Frontal cortex (tissue), 4 donors: ENCODE measurements at places on chromosomes 16 and 17. TPM values are rescaled to one million over a fixed set of nuclear protein-coding genes. Genes with fewer than 3 reads are reported as not detected.

- no peak for DNase-seq
Measured at GRCh38 chr17:77830816-77831473, 127.6 kb upstream of the TNRC6C start.

DNA sequence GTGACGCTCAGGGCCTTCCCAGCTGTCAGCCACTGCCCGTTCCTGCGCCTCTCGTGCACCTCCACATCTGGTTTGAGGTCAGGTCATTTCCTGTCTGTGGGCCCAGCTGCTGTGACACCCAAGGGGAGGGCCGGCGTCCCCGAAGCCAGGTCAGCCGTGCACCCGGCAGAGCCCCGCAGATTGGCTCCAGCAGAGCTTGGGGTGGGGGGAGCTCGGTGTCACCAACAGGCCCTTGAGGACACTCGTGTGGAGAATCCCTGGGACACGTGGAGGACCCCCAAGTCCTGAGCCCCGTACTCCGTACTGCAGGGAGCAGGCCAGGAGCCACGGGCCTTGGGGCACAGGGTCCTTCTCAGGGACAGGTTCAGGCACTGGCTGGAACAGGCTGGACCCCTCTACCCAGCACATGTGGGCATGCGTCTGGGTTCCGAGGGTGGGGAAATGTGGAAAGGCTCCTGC is 4.8 kb downstream of the SPATA2L start:
- no peak for DNase-seq

DNA sequence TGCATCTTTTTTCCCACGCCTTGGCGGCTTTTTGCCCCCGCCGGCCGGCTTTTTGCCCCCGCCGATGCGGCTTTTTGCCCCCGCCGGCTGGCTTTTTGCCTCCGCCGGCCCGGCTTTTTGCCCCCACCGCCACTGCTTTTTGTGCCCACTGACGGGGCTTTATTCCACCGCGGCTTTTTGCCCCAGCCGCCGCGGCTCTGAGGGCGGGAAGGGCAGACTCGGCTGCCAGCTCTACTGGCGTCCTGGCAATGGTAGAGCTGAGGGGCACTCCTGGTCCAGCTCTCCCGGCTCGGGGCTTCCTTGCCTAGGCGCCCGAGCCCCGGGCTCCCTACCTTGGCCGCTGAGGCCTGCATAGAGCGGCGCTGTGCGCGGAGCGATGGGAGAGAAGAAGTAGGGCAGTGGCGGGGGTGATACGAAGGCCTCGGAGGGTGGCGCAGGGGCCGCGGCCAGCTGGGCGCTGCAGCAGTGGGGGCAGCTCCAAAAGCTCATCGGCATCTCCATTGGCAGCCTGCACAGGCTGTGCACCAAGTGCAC is 591.4 kb downstream of the TP53TG3F start:
- DNase-seq: no peak

- no peak for DNase-seq
Measured at GRCh38 chr17:58993311-58993710, 113.4 kb downstream of the TRIM37 start.

The IGFALS gene
- total RNA-seq: under 0.01 TPM

DNA sequence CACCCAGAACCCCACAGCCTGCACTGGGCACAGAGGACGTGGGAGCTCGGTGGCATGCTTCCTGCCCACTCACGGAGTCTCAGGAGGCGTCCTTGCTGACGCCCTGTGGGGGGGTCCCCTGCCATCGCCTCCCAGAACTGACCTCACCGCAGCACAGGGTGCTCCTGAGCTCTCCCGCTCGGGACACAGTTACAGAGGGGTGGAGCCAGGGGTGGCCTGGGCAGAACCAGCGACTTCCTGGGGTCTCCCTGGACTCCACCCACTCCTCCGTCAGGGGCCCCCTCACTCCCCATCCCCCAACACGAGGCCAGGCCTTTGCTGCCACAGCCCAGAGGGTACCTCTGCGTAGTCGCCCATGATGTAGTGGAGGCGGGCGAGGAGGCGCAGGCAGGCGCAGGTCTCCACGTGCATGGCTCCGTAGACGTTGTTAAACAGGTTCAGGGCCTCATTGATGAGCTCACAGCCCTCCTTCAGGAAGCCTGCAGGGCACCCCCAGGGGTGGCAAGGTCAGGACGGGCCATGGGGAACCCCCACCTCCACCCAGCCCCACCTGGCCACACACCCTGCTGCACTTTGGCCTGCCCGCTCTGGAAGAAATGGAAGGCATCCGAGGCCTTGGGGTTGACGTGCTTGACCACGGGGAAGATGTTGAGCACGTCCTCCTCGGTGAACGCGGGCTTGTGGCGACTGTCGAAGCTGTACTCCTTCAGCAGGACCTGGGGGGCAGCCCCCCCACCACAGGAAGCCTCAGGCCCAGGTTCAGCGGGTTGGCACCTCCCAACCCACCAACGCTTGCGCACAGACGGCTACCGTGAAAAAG is 17.8 kb downstream of the CLUH start:
- DNase-seq: peak; percentile 24

DNA sequence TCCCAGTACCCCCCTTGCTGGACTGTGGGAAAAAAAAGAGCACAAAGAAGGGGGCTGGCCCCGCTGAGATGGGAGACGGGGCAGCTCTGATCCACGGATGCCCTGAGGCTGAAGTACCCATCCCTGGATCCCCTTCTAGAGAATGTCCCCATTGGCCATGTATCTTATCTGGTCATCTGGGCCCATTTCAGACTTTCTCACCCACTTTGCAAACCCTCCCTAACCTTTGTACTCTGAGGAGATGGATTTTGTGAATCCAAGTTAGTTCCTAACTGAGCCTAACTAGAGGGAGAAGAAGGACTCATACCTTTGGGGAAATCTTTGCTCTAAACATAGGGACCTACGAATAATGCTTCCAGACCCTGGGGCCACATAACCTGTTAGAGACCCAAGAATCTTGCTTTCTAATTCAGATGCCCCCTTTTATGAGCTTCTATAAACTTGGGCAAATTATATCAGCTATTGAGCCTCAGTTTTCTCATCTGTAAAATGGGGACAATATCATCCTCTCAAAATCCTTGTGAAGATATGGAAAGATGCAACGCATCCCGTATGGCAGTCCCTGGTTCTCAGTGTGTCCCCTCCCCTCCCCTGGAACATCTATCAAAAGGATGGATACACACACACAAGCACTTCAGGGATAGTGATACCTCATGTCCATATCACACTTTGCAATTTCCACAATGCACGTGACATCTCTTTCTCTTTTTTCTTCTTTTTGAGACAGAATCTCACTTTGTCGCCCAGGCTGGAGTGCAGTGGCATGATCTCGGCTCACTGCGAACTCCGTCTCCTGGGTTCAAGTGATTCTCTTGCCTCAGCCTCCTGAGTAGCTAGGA is 16.8 kb upstream of the FZD2 start:
- DNase-seq: no peak

The PRSS8 gene
- total RNA-seq: not detected

GRCh38 chr17:28655160-28655559 is 6.5 kb downstream of the SDF2 start:
- no peak for DNase-seq

DNA sequence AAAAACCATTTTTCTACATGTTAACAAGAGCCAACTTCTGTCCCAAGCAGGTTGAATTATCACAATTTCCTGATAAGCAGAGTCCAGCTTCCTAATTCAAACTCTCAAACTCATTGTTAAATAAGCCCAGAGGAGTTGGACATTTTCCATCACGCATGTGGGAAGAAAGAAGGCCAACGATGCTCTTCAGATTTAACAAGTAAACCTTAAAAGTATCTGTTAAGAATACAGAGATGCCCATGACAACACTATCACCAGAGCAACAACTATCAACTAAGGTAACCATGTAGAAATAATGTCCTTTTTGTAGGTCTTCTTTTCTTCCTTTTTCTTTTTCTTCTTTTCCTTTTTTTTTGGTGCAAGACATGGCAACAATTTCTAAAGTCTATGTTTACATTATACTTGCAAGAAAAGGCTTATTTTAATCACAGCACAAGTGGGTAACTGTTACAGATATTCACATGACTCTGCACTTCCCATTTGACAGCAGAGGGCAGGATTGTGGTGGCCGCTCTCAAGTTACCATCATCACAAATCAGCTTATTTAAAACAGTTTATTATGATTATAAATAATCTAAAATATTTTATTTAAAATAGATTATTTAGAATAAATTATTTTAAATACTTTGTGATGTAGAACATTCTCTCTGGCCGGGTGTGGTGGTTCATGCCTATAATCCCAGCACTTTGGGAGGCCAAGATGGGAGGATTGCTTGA is 35.7 kb upstream of the DHRS7B start:
- no peak for DNase-seq

DNA sequence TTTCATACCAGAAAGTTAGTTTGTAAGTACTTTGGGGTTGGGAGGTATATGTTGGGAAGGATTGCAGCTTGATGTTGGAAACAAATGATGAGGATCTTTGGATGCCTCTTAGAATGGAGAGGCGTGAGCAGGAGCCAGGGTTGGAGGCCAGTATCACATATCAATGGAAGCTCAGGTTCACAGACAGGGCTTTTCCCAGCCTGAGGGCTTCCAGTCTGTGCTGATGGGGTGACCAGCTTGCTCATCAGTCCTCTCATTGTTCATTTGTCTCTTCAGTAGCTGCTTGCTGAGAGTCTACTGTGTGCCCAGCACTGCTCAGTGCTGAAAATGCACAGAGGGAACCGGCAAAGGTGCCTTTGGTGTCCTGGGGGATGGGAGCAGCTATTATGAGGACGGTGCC is 5.8 kb downstream of the DNAAF1 start:
- no peak for DNase-seq

DNA sequence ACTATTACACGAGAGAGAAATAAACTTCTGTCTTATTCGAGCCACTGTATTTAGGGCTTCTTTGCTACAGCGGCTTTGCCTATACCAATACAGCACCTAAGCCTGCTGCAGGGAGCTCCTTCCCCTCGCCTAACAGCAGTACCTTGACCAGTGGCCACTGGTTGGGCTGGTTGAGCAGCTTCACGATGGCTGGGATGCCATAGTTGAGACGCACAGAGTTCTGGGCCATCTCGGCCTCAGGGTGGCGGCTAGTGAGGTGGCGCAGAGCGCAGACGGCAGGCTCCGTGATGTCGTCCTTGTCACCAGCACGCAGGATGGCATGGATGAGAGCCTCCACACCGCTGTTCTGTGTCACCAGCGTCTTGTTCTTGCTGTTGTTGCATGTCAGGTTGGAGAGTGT is 23.7 kb downstream of the JUP start:
- DNase-seq: no peak

The CFAP97D1 gene
- not detected for total RNA-seq

DNA sequence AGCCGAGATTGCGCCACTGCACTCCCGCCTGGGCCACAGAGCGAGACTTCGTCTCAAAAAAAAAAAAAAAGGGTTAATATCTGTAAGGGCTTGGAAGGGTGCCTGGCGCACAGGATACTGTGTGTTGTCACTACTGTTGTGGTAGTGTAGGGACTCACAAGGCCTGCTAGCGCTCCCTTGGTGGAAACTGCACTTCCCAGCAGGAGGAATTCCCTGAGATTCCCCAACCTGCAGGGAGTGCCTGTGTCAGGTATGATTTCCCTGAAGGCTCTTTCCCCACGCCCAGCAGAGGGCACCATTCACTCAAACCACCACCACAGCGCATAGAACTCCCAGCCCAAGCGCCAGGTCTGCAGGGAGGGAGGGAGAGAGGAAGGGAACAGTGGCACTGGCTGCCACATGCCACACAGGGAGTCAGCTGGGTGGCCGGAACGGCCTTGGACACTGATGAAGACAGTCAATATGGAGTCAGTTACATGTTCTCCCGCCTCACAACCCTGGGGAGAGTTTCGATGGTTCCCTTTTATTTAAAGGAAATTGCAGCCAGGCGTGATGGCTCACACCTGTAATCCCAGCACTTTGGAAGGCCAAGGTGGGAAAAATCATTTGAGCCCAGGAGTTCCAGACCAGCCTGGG is 32.7 kb upstream of the CDH1 start:
- DNase-seq: peak; percentile 58

The DUSP3 gene
- total RNA-seq: 33.0 TPM

DNA sequence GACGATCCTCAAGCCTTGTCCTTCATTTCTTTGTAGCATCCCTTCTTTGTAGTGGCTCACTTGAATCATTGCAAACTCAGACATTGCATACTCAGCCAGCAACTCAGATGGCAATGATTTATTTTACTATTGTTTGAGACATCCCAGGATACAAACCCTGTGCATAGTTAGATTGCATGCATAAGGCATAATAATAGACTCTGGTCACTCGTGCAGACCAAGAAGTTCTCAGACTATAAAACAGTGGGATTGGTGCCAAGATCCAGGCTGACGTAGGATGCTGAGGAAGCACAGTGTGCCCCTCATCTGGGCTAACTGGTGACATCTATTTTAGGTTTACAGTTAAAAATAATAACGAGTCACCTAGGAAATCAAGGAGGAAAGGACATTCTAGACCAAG is 142.3 kb downstream of the PMP22 start:
- DNase-seq: no peak

GRCh38 chr16:970766-971581 is at the start of gene LMF1:
Gene LMF1, minus strand, starts transcription at chr16:970984. Its CDS starts 4 bp downstream, at chr16:970980.
- DNase-seq: peak; percentile 99

The YBX2 gene
- total RNA-seq: 1.2 TPM

The NPIPB2 gene
- 4.9 TPM for total RNA-seq

The ZNF263 gene
- total RNA-seq: 45.7 TPM

The SPATA32 gene
- total RNA-seq: not detected

GRCh38 chr17:49832840-49833599 is 14.8 kb downstream of the TAC4 start:
- no peak for DNase-seq

The CMTM2 gene
- total RNA-seq: not detected

DNA sequence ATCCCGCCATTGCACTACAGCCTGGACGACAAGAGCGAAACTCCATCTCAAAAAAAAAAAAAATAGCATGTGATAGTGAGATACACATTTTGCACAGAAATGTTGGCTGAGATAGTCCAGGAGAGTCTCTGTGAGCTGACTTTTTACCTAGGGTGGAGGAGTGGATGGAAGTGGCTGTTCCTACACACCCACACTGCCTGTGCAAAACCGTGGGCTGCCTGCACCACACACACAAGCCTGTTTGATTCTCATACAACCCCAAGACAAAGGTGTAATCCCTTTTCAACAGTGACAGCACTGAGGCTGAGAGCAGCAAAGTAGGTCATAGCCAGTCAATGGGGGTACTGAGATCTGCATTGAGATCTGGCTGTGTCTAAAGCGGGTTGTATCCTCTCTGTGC is 86.8 kb downstream of the MARF1 start:
- no peak for DNase-seq

DNA sequence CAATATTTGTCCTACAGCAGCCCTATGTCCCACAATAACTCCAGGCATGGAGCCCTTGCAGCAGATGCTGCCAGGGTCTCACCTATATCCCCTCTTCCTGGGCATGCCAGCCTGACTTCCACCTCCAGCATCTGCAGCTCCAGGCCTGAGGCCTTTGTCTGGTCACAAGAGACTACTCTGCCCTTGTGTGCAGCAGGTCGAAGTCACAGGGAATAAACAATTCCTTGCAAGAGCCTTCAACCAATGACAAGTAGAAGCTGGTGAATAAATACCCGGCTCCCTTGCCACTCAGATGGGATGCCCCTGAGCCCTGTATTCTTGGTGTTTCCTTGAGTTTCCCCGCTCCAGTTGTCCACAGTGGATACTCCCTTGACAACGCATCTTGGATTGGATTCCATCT is 23.0 kb downstream of the CES1 start:
- DNase-seq: no peak

The CD19 gene
- total RNA-seq: under 0.01 TPM
